A549 treated with DMSO at 1 μM for 4 hours (cell line): ENCODE measurements at places on chromosomes 1 and 21. TPM values are rescaled to one million over a fixed set of nuclear protein-coding genes. Genes with fewer than 3 reads are reported as not detected.

CHD1L gene
- total RNA-seq = 33.5 to 35.9 TPM (median 33.9 TPM) in 5 replicates

LEPR gene
- total RNA-seq = 2.3 to 3.4 TPM (median 3.0 TPM) in 5 replicates

SPRR2E gene
- total RNA-seq = not detected in 5 replicates

AMY2A gene
- not detected in 5 replicates for total RNA-seq

NFIA gene
- total RNA-seq = 5.5 to 7.0 TPM (median 6.5 TPM) in 5 replicates

SSR2 gene
- 262 to 276 TPM (median 267 TPM) in 5 replicates for total RNA-seq

LCE2A gene
- not detected in 5 replicates for total RNA-seq

FAM131C gene
- total RNA-seq = 11.0 to 18.2 TPM (median 15.0 TPM) in 5 replicates

INAVA gene
- 40.0 to 45.9 TPM (median 41.7 TPM) in 5 replicates for total RNA-seq

RHD gene
- not detected in 5 replicates for total RNA-seq

AGTRAP gene
- 80.0 to 102 TPM (median 89.8 TPM) in 5 replicates for total RNA-seq

CD48 gene
- total RNA-seq = not detected in 5 replicates
